ENCODE measurements at places on chromosomes 3 and 15.

- no peak for DNase-seq
Measured at GRCh38 chr3:43309372-43310305, 23.3 kb downstream of the SNRK start.

DNA sequence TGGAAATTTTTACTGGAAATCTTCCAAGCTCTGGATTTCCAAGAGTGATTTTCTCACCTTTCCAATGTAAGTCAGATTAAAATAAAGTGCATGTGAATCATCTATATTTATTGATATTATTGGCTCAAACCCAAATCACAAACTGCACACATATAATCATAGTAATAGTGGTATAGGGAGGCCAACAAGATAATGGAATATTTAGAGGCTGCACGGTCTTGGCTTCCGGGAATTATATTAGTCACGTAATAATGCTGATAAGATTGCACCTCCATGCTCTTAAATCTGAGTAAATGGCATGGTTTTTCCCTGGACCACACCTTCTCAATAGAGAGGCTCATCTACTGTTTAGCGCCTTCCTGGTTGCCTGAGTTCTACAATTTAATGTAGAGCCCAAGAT is 567.1 kb upstream of the NR2F2 start:
- no peak for DNase-seq

- no peak for DNase-seq
Measured at GRCh38 chr15:39360452-39360851, 220.4 kb upstream of the THBS1 start.

DNA sequence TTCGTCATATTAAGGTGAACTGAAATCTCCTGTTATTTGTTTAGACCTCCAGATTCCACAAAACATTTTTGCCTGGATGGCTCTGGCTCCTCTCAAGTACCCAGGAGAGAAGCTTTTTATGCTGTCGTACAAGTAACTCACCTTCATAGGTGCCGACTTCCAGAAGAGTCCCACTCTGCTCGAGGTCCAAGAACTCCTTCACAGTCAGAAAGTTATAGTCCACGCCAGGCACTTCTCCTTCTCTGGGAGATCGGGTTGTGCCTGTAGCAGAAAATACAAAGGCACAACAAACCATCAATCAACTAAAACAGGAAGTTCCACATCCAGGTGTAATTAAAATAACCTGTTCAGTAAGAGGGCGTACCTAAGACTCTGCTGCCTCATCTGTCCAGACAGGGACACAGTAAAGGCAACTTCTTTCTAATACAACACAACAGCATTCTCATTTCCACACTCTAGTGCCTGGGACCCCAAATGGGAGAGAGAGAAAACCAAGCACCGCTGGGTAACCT is 545.3 kb downstream of the MAGI1 start:
- no peak for DNase-seq

DNA sequence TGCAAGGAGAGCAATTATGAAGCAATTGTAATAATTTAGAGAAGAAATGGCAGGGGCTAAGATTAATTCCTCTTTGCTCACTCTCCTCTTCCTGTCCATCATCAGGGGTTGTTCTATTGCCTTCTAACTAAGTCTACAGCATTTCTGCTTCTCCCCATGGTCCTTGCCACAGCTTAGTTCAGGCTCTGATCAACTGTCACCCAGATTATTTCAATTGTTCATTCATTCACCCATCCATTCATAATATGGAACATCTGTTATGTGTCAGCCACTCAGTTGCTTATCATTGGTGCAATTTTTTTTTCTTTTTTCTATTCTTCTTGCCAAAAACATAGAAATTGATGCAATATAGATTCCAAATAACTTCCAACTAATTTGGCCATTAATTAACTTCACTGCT is 93.2 kb downstream of the CD47 start:
- DNase-seq, result no peak

DNA sequence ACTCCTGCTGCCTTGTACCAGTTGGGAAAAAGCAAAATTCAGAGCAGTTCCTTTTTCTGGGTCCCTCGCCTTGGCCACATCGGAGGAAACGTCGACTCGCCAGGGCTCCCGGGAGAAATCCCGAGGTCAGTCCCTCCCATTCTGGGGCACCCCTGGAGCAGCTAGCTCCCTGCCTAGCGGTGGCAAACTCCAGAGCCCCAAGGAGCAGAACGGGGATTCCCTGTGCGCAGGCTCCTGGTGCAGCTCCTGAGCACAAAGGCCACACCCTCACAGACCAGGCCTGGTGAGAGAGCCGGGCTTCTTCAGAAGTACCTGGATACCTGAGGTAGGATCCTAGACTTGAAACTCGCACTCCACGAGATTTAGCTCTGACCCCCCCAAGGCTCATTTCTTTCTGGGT is 2.6 kb downstream of the LRRC3B start:
- no peak for DNase-seq

All from Caki2 (cell line).